Glomerular endothelial cell (primary cell): ENCODE measurements at places on chromosomes 4 and X. TPM values are rescaled to one million over a fixed set of nuclear protein-coding genes. Genes with fewer than 3 reads are reported as not detected.

KLHL8 gene
- 2.9 and 5.1 TPM in 2 replicates for total RNA-seq

PTPN13 gene
- total RNA-seq = 3.0 and 10.5 TPM in 2 replicates

PIM2 gene
- total RNA-seq = 5.3 TPM in 2 replicates

MAGED4B gene
- total RNA-seq = 8.8 and 75.3 TPM in 2 replicates

GAGE12E gene
- not detected in 2 replicates for total RNA-seq

DHRSX gene
- 22.5 and 24.3 TPM in 2 replicates for total RNA-seq
